ENCODE measurements at places on chromosomes 2 and 18. TPM values are rescaled to one million over a fixed set of nuclear protein-coding genes. Genes with fewer than 3 reads are reported as not detected.
A peak's percentile ranks its signal among the peaks of the same experiment; 100 is the strongest.

DNA sequence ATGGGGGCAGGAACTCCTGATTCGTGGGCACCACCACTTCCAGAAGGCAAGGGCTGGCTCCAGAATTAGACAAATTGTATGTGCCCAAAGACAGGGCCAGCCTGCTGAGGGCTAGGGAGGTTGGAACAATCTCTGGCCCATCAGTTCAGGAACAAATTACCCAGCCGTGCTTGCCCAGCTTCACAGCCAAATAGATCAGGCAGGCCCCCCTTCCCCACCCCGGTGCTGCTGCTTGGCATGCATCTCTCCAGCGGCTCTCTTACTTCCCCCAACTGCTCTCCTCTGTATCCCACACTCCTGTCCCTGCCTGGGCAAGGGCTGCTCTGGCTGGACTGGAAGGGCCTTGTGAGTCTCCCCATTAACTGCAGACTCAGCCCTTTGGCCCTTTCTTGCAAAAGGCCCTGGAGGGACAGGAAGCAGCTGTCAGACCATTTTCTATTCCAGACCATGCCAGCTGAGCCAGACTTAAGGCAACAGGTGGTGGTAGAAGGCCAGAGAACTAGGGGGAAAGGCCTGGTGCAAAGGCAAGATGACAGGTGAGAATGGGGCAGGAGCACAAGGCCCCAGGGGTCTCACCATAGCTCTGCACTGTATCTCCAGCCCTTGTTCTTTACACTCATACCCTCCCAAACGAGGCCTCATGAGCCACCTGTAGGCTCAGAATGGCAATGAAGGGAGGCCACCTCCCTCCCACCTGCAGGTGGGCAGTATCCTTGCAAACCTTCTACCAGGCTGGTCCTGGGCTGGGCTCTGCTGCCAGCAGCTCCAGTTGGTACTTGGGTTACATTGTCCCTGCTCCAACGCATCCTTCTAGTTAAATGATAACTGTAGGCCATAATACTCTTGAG is 30.7 kb upstream of the ACAA2 start:
- DNase-seq, result no peak

DNA sequence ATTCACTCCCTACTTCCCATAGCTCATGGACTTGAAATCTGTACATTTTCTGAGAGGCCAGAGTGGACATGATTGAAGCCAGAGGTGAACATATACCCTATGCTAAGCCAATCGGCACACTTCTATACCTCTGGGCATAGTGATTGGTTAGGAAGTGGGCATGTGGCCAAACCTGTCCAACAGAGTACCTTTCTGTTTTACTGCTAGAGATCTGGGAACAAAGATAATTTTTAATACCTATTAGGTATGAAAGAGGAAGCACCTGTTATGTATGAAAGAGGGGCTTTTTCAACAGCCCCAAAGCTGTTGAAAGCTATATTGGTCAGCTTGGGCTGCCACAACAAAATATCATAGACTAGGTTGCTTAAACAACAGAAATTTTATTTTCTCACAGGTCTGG is 27.7 kb downstream of the METTL8 start:
- no peak for DNase-seq

- peak; percentile 50 for DNase-seq
Observed at GRCh38 chr2:217218269-217219163, 358.7 kb upstream of the TNP1 start.

DNA sequence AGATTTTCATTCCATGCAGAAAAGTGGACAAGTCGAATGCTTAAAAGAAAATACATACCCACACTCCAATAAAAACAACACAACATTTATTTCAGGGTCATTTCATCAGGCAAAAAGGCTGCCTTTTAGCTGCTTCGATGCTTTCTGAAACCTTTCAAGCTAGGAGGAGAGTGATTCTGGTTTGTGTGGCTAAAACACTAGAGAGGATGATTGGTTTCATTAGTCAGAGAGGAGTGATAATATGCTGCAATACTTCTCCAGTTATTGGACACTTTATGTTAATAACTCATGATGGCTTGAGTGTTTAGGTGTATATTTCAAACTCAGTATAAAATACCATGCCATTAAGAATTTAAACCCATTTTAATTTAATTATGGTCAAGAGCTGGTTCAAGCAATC is 614.0 kb downstream of the SLC4A3 start:
- no peak for DNase-seq

- DNase-seq, result no peak
Observed at GRCh38 chr2:60873381-60873780, 8.0 kb upstream of the REL start.

DNA sequence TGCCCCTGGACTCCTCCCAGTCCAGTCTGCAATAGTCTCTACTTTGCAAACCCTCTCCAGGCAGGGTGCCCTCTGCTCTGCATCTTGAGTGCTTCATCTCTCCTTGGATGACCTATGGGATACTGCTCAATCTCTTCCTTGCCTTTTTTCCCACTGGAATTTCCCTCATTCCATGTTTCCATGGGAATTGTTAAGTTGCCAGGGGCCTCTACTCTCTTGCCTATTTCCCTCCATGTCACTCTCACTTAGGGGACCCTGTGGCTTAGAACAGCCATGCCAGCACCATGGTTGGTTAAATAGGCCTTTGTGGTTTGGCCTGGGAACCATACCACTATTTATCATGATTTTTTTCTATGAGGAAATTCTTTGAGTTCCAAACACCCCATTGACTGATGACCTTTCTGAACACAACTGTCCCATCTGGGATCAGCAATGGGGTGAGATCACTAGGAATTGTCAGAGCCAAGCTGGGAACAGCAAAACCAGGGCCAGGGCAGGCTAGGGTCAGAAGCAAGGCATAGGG is 91.4 kb upstream of the RBMS1 start:
- DNase-seq, result no peak

DNA sequence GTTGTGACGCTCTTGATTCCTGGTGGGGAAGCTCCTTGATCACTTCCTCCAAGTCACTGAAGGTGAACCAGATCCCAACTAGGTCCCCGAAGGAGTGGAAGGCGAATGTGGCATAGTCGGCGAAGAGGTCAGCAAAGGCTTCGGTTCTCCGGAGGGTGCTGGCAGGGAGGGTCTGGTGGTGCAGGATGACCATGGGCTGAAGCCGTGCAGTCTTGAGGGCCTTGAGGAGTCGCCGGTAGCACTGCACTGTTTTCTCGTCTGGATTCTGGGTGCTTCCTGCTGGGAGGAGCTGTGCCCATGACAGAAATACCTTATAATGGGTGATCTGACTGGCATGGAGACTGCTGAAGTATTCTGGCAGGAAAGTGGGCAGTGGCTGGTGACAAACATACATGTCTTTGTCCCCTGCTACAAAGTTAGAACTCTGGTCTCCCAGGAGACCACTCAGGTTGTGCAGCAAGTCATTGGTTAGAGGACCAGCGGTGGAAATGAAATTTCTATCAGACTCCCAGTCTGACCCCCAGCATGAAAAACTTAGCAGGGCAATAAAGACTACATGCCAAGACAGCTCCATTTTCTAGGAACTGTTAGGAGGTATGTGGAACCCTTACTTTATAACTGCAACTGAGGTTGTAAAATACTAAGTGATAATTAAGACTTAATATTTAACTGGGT is at the start of gene LCT:
LCT (minus strand) TSS at position 589 of the 675 bp plus-strand sequence; CDS start at position 574, 15 bp downstream.
- DNase-seq, result no peak

DNA sequence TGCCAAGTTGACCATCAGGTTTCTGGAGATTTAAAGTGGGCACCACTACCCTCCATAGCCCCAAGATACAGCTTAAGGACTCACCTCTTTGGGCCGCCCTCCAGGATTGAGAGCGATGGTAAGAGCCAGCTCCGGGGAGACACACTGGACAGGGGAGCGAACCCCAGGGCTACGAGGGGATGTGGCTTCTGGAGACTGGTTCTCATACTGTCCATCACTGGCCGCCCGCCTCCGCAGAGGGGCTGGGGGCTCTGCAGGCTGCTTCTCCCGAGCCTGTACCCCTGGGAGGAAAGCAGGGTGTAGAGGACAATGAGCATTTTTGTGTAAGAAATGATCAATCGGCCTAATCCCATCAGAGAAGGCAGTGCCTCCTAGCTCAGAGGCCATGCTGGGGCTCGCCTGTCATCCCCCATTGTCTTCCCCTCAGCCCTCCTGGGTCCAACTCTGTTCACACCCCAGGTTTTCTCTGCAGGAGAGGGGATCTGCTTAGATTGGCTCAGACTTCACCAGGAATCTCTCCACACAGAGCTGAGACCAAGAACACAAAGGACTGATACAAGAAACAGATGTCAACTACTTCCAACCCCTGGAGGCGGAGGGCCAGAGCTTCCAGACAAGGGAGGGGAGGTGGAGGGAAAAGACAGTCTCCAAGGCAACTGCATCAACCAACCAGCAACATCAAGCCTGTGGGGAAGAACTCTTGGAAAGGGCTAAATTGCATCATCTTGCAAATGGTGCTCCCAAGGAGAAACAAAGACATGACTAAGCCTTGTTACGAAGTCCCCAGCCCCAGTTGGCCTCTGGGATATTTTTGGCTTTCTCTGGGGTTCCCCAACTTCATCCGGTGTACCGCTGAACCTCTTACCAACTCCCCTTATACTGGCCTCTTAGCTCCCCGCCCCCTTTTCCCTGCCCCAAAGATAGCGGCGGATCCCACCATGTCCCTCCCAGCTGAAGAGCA is 166.6 kb downstream of the TNS1 start:
- no peak for DNase-seq

- DNase-seq, result no peak
Observed at GRCh38 chr2:42296226-42296625, 64.8 kb downstream of the COX7A2L start.

- no peak for DNase-seq
Observed at GRCh38 chr2:108971661-108972566, 17.1 kb downstream of the EDAR start.

DNA sequence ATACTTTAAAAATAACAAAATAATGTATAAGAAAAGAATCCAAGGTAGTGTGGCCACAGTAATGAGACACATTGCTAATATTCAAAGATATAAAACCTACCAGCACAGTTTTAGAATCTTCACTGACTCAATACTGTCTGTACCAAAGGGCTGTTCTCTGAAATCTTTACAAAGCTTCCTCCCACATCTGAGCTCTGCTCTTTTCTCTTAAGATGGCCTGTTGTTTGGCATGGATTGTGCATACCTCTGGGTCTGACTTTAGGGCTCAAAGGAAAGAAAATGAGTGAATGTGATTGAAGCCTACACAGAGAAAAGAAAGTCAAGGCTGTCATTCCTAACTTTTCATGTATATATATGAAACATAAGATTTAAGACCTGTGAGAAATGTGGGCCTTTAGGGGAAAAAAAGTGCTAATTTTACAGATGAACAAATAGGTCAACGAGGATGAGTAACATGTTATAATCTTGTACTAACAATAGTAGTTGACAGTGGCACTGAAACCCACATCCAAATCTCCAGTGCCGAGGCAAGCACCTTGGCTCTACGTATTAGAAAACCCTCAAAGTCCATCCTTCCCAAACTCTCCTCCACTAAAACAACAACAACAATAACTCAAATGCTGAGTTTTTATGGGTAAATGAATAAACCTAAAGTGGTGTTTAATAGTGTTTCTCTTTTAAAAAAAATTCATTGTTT is 114.2 kb downstream of the ZNF521 start:
- no peak for DNase-seq

DNA sequence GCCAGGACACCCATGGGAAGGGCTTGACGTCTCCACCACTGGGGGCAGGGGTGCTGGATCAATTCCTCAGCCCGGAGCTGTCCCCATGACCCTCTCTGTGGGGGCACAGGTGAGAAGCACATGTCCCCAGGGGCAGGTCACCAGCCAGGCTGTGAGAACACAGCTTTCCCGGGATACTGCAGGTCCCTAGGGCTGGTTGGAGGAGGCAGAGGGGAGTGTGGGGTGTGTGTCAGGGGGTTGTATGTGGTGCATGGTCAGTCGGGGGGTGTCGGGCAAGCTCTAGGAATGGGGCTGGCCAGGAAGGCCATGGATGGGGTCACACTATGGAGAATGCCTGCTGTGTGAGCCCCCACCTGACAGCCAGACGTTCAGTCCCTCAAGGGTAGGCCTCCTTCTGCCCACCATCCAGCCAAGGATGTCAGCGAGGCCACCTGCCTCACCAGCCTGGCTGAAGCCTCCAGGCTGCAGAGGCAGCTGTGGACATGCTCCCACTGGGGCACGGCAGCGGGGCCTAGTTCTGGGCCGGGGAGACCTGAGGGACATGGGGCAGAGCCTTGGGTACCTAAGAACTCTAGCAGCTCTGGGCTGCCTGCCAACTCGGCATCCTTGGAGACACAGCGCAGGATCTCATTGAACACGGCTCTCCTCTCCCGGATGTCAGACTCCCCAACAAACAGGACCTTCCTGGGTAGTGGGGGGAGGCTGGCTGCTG is 10.3 kb downstream of the HS1BP3 start:
- no peak for DNase-seq

DNA sequence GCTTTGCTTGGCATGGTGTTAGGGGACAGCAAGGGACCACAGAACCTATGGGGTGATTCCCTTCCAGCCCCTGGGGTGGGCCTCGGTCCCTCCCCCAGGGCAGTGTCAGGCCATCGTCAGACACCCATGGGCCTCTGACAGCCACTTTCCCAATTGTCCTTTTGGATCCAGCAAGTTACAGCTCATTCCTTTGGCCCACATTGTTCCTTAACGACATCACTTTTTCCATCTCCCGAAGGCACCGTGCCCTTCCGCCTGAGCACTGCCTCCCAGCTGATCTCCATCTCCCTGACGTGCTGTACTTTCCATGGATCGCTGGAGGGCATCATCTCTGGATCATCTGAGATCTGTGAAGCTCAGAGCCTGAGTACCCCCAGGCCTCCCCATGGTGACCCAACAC is 10.4 kb upstream of the KCNK3 start:
- DNase-seq, result no peak

GRCh38 chr2:23563673-23564614 is 179.0 kb downstream of the KLHL29 start:
- no peak for DNase-seq

The ANKRD30BL gene
- not detected for total RNA-seq

The ERBB4 gene
- total RNA-seq, result not detected

The OTOS gene
- total RNA-seq, result not detected

The MARCHF4 gene
- total RNA-seq, result 2.5 TPM

The MC2R gene
- total RNA-seq, result not detected

The EVX2 gene
- total RNA-seq, result not detected

The ABCA12 gene
- total RNA-seq, result not detected

The CXXC1 gene
- total RNA-seq, result 26.0 TPM

Data from SJSA1 (cell line).